H1 (cell line): ENCODE measurements at places on chromosomes 11 and 22. TPM values are rescaled to one million over a fixed set of nuclear protein-coding genes. Genes with fewer than 3 reads are reported as not detected.

PLA2G3 gene
- polyA plus RNA-seq: 18.1 and 19.3 TPM in 2 replicates

MMP27 gene
- not detected in 2 replicates for polyA plus RNA-seq

TTC36 gene
- 0.14 TPM in 1 of 2 replicates, not detected in the other for polyA plus RNA-seq

KRTAP5-10 gene
- 0.11 and 0.12 TPM in 2 replicates for polyA plus RNA-seq

OR8A1 gene
- polyA plus RNA-seq: not detected in 2 replicates
